ENCODE measurements at places on chromosomes 12 and 14.
A peak's percentile ranks its signal among the peaks of the same experiment; 100 is the strongest.

DNA sequence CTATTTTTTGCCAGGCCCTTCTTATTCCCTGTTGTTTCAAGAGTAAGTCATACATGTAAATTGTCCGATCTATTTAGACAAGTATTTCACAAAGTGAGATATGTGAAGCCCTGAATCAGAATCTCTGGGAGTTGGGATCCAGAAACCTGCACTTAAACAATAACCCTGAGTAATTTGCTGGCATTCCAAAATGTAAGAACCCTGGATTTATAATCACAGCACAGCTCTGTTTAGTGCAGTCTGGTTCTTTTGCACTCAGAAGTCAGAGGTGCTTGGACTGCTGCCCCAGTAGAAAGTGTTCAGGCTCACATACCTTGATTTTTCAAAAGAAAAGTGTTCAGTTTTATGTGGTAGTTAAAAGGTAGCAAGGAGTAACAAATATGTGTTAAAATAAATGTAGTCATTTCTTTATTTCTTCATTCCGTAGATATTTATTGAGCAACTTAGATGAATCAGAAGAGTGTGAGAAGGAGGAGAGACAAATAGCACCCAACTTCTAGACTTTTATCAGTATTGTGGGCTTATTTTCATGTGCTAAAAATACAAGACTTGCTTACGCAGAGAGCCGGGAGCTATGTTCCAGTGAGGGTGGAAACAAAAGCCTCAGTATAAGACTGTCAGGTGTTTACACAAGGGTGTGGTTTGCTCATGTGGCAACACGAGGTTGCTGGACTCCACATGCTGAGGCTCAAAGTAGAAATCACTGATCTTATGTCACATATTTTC is 70.1 kb downstream of the SYNE2 start:
- no peak for DNase-seq

DNA sequence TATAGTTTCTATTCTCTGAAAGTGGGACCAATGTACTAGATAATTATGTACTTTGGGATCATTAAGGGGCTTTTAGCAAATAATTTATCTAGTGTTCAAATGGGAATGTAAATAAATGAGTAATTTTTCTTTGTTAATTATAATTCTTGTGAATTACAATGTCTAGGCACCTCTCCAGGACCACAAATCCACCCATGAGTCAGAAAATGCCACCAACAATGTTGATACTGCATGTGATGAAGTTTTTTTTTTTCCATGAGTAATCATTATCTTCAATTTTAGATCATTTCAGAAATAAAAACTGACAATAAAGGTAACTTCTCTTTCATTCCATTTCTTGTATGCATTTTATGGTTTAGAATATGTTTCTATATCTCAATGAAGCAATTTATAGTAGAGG is 470.3 kb downstream of the VRK1 start:
- DNase-seq, result no peak

DNA sequence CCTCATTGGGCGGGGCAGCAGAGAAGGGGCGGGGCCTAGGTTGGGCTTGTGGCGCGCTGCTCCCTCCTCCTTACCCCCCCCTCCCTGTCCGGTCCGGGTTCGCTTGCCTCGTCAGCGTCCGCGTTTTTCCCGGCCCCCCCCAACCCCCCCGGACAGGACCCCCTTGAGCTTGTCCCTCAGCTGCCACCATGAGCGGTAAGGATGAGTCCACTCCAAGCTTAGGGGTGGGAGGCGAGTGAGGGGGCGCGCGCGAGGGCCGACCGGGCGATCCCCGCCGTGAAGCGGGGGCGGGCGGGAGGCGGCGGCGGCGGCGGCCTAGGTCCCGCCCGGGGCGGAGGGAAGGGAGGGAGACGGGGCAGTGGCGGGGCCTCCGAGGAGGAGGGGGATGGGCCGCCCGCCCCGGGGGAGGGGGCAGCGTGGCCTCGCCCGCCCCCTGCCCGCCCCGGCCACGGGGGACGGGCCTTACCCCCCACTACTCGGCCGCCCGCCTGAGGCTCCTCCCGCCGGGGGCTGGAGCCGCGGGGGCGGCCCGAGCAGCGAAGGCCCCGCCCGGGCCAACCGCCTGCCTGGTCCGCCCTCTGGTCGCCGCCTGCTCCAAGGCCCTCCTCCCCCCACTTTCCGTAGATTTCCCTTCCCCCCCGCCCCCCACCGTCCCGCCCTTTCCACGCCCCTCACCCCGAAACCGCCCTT is at the start of gene SP1:
TSS of gene SP1 (plus strand) at position 73 of the 690 bp plus-strand sequence. CDS start at position 189, 116 bp downstream.
- peak; percentile 98 for DNase-seq

- no peak for DNase-seq
Measured at GRCh38 chr14:75273272-75274049, 5.2 kb upstream of the FOS start.

DNA sequence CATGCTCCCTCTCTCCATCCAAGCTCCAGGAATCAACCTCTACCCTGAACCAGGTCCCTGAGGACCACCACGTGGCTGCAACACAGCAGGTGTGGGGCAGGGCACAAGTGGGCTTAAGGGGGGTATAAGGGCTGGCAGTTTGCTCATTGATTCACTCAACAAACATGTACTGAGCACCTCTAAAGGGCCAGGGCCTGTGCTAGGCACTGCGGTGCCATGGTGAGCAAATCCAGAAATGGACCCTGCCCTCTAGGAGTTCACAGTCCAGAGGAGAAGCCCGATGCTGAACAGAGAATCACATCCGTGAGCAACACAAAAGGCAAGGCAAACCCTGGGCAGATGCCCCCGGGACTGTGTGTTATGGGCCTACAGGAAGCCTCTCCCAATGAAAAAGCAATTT is 6.5 kb upstream of the AQP2 start:
- DNase-seq, result no peak

DNA sequence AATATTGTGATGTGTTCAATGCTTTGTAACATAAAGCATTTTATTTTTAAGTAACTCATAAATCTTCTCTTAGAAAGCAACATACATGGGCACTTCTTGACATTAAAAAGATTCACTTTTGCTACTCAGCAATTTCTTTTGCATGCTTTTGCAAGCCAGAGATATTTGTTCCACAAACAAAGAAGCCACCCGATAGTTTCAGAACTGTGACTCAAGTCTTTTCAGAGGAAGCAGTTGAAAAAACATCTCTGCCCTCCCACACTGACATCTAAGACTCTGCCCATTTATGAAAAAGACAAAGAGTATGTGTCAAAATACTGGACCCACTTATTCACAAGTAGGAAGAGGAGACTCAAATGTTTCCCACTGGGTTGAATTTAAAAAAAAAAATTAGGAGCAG is 7.5 kb downstream of the APPL2 start:
- DNase-seq, result no peak

All from activated gamma-delta T cell treated with anti-CD3 and anti-CD28 coated beads, Interleukin-2, amount 50 U/mL, for 16 hours (primary cell).